ENCODE measurements at places on chromosomes 3 and 15.
A peak's percentile ranks its signal among the peaks of the same experiment; 100 is the strongest.

- peak; percentile 25 for DNase-seq
Observed at GRCh38 chr3:197298945-197299854, 788 bp upstream of the DLG1 start.

GRCh38 chr3:38210141-38210757 is 44.9 kb downstream of the OXSR1 start:
- DNase-seq: peak; percentile 11

- DNase-seq: no peak
Observed at GRCh38 chr3:88188436-88188835, 38.7 kb downstream of the C3orf38 start.

- no peak for DNase-seq
Observed at GRCh38 chr15:42080186-42080918, 14.0 kb downstream of the PLA2G4D start.

DNA sequence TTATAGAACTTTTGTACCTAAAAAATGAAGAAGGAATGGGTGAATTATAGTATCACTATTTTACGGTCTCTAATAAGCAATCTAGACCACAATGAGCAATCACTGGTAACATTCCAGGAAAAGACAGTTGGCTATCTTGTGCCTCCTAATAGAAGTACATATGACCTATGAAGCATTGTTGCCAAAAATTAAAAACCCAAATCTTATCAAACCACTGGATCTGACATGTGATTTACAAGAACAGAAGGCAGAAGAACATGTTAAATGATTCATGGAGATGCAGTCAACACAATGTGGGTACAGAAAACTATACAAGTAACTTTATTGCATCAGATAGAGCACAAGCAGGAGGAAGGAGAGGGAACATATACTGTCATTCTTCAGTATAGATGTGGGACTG is 14.5 kb upstream of the HYKK start:
- DNase-seq: no peak

DNA sequence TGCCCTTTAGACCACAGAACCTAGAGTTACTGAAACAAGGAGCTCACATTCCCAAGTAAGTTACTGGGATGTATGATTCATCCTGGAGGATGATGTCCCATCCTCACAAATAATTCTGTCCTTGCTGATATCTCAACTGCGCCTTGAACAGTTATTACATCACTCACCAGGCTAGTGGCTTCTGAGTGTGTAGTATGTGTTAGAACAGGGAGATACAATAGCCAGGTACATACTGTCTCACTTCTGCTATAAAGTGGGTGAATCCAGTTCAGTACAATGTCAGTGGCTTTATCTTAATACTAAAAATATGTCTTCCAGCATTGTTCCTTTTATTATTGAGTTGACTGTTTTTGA is 483.2 kb upstream of the FRG2C start:
- no peak for DNase-seq

DNA sequence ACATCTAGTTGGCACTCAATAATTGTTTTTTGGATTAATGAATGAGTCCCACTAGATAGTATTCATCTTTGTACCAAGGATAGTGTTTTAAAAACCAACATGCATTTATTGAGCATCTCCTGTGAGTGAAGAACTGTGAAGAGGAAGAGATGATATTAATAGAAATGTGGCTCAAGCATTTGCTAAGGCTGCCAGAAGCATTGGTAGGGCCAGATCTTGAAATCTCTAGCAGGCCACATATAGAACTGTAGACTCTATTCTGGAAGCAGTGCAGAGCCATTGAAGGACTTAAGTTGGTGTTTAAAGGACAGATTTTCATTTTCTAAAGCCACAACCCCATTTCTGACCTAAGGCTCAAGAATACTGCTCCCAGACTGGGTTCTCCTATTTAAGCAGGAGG is 99.0 kb downstream of the NEK11 start:
- no peak for DNase-seq

Measured in GM18507 (cell line).